Hematopoietic multipotent progenitor cell treated with erythropoietin and hydrocortisone succinate and interleukin-3 and kit ligand, for 8 days (in vitro differentiated cells): ENCODE measurements at places on chromosomes 7 and 10.

- no peak for DNase-seq
Measured at GRCh38 chr7:64113981-64114380, 68.7 kb downstream of the ZNF727 start.

DNA sequence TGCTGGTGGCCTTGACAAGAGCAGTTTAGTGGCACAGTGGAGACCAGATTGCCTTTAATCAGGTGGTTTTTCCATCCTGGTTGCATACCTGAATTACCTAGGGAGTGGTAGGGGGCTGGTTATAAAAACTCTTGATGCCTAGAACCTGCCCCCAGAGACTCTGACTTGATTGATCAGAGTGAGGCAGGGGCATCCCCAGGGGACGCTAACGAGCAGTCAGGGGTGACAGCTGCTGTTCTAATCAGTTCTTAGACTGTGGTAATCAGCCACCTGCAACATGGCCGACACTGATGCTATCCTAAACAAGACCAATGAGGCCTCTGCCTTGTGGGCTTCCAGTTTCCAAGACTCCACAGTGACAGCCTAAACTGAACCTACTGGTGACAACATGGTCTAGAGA, 2.0 kb upstream of the OPALIN start:
- no peak for DNase-seq

DNA sequence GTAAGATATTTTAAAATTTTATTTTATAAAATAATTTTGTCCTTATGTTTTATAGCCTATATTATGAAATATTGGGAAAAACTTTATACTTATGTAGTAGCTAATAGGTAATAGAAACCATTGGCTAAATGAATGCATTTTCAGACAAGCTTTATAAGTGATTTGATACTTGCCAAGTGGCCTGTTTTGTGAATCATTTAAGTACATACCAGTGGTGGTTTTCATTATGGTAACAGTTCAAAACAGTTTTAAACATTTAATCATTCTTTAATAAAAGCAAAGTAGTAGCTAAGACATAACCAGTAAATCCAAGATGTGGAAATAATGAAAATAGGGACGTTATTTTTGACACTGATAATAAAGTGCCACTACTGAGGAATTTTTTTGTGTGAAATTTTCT, 182.2 kb downstream of the PHF14 start:
- DNase-seq = no peak

DNA sequence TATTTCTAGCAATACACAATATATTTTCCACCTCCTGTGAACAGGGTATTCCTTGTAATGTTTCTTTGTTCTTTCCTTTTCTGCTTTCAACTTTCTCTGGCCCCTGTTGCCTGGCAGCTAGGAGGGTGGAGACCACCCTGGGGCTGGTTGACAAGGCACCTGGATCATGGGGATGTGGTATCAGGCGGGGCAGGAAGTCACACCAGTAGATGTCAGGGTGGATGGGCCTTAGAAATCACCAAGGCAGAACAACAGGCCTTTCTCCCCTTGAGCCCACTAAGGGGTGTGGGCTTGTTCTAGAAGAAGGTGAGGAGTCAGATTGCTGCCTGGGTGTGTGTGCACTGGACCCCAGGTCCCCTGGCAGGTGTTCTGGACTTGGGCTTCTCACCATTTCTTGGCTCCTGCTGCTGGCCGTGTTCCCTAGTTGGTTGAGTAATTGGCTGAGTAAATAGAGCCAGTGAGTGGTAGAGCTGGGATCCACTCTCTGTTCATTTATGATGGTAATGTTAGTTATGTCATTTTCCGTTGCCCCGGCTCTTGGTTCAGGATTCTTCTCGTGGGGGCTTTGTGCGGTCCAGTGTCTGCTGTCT, 24.9 kb downstream of the ZNF783 start:
- no peak for DNase-seq

DNA sequence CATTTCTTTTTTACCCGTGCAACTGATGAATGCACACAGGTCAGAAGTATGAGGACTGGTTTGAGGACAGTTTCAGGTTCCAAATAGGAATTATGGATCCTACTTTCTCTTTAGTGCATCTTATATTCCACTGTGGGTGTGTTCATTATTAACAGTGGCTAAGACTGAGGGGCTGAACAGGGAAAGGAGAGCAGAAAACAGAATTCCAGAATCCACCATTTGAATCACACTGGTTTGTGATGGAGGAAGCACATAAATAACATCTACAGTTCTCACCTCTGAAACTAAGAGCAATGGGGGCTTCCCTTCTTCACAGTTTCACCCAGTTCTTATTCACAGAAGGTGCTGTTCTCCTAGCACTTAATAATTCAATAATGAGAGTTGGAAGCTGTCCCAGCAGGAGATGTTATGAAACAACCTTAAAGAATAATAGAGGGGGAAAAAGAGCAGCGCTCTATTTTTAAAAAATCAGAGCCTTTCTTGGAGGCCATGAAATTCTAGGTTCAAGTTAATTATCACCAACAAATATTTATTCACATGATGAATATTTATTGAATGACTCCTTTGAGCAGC, 205.1 kb downstream of the CREB5 start:
- no peak for DNase-seq

DNA sequence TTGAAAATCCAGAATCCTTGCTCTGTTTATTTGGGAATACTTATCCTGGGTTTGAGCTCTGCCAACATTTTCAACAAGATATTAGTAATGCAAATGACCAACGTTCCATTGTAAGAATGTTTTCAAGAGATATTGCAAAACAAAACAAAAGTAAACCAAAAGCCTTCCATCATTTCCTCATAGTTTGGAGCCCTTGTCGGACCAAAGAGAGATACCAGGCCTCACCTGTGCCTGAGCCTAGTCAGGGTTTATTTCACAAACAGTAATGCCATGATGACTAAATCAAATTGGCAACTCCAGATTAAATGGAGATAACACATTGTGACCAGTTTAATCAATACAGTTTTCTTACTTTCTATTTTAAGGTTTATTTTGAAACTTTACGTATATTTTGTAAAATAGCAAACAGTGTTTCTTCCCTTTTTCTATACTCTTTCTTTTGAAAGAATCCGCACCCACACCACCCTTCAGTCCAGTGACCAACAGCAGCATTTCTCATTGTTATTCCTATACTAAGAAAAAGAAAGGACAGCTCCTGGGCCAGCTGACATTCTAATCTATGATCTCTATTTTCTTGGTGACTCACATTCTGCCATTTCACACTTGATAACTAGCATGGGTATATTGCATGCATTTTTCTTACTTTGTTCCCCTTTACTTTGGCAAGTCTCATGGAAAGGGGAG, 168.5 kb upstream of the MEOX2 start:
- DNase-seq = no peak

- DNase-seq = no peak
Measured at GRCh38 chr7:31758755-31759154, 71.7 kb downstream of the PPP1R17 start.

- DNase-seq = no peak
Measured at GRCh38 chr10:4804465-4804864, 21.5 kb upstream of the AKR1E2 start.

DNA sequence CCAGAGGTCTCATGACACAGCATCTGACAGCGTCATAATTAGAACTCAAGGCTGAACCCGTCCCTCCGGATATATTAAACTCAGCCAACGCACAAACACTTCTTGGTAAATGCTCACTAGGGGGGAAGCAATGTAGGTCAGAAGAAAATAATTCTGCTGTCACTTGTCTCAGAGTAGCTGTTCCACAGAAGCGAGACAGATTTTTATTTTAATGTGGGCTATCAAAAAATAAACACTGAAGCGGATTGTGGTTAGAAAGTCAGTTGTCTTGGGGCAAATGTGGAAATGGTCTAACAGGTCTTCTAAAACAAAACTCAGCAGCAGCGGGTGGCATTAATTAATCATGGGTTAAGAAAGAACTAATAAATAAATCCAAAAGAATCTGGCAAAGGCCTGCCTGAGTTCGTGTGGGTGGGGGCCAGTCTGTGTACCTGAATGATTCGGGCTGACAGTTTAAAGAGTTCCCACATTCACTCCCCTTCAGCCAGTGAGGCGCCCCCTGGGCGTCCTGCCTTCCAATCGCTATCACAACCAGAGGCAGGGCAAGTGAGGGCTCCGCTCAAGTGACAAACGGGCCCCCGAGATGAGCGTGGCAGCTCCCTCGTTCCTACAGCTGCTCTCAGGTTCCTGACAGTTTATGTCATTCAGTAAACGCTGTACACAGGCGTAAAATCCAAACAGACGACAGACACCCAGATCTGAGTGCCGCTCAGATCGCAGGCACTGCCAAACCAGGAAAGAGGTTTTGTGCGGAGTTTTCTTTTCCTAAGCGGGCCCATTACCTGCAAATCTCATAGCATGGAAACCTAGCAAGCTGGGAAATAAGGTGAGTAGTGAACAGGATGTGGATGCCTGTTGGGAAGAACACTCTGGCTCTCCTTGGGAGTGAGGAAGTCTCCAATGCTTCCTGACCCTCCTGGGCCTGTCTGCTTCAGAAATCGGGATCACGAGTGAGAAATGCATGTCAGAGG, 52.9 kb downstream of the NRAP start:
- no peak for DNase-seq

- no peak for DNase-seq
Measured at GRCh38 chr7:155284496-155285274, 13.0 kb upstream of the INSIG1 start.

DNA sequence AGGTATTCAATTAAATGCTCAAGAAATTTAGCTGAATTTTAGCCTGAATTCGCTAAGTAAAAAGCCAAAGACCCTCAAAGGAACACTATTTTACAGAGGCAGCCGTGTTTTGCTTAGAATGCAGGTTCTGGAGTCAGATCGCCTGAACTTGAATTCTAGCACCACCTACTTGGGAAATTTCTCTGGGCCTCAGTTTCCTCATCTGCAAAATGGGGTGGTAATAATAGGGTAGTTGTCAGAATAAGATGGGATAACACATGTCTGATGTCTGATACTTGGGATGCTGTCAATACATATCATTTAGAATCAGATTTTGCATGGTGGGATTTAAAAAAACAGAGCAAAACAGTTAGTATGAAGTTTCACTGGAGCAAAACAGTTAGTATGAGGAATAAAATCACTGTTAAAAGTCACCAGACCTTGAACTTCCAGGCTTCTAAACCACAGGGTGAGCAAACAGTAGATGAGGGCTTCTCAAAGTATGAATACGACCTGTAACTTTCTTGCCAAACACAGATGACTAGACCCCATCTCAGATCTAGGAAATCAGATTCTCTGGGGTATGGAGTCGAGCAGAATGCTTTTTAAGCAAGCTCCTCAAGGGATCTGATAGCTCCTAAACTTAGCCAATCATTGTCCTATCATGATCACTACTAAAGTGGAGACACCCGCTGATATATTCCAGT, 75.4 kb downstream of the ATXN7L1 start:
- no peak for DNase-seq

- peak; percentile 63 for DNase-seq
Measured at GRCh38 chr7:17274551-17275245, 23.8 kb upstream of the AHR start.

DNA sequence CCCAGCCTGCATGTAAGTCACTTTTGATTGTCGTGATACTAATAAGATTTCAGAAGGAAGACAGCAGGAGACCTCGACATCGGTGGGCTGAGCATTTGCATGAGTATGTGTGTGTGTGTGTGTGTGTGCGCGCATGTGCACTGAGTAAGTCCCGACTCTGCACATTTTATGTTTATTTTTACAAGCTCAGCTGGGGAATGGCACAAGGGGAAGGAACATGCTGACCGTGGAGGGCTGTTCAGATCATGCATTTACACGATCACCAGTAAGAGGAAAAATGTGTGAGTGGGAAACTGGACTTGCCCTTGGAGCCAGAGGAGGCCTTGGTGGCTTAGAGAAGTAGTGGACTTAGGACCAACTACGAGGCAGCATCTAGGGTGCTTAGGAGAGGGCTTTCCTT, 41.3 kb downstream of the IL2RA start:
- DNase-seq = no peak

GRCh38 chr10:60410970-60411369, 21.3 kb upstream of the ANK3 start:
- no peak for DNase-seq

DNA sequence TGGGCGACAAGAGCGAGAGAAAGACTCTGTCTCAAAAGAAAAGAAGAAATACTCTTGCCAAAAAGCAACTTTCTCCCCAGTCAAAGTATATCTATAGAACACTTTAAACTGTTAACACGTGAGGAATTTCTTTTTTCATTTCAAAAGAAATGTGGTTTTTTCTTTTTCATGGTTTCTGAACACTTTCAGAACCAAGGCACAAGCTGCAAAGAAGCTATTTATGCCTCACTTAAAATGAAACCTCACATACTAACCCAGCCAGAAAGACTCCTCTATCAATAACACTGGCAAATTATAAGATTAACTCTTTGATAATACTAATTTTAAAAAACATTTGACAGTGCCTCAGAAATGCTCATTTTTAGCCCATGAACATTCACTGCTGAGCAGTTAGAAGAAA, 20.9 kb downstream of the TBX20 start:
- DNase-seq = no peak

- DNase-seq = no peak
Measured at GRCh38 chr7:19930051-19930450, 156.6 kb upstream of the TMEM196 start.
